ENCODE measurements at places on chromosomes 12 and 14. TPM values are rescaled to one million over a fixed set of nuclear protein-coding genes. Genes with fewer than 3 reads are reported as not detected.

AACS gene
- total RNA-seq: 37.8 TPM

C14orf180 gene
- total RNA-seq: 25.5 TPM

TAS2R7 gene
- not detected for total RNA-seq

GDF3 gene
- 0.26 TPM for total RNA-seq

MSI1 gene
- 0.58 TPM for total RNA-seq

MUCL1 gene
- not detected for total RNA-seq

MIPOL1 gene
- 7.2 TPM for total RNA-seq

CFAP54 gene
- total RNA-seq: 0.71 TPM

ABHD12B gene
- not detected for total RNA-seq

IQSEC3 gene
- total RNA-seq: 8.1 TPM

PRH2 gene
- not detected for total RNA-seq

AQP2 gene
- not detected for total RNA-seq

LRRC43 gene
- total RNA-seq: 1.1 TPM

CLEC4C gene
- total RNA-seq: not detected

CLEC7A gene
- total RNA-seq: 27.7 TPM

CHGA gene
- total RNA-seq: 0.22 TPM

PLEKHA5 gene
- 10.9 TPM for total RNA-seq

GNG2 gene
- total RNA-seq: 135 TPM

CDC42BPB gene
- total RNA-seq: 99.6 TPM

ALDH2 gene
- total RNA-seq: 436 TPM

RASAL1 gene
- total RNA-seq: not detected

WSCD2 gene
- total RNA-seq: 0.42 TPM

CLEC4E gene
- total RNA-seq: 11.3 TPM
